Activated T-helper 17 cell treated with anti-CD3 and anti-CD28 coated beads, Interleukin-2, amount 50 U/mL, for 72 hours (primary cell): ENCODE measurements at places on chromosomes 12 and 14. TPM values are rescaled to one million over a fixed set of nuclear protein-coding genes. Genes with fewer than 3 reads are reported as not detected.

The CD69 gene
- 51.8 TPM for total RNA-seq

GRCh38 chr12:95328708-95329107 lies 111.1 kb downstream of the VEZT start:
- ATAC-seq, result no peak

- peak; percentile 58 for ATAC-seq
Measured at GRCh38 chr14:101737414-101738339, 23.8 kb upstream of the PPP2R5C start.

- ATAC-seq, result no peak
Measured at GRCh38 chr14:20714593-20715250, 26.2 kb downstream of the ANG start.
